GM19239 (cell line): ENCODE measurements at places on chromosomes 5 and 9.

GRCh38 chr5:81854485-81854884 is 103.6 kb upstream of the SSBP2 start:
- no peak for DNase-seq

GRCh38 chr9:131891598-131891997 is 151.7 kb upstream of the RAPGEF1 start:
- DNase-seq, result no peak

DNA sequence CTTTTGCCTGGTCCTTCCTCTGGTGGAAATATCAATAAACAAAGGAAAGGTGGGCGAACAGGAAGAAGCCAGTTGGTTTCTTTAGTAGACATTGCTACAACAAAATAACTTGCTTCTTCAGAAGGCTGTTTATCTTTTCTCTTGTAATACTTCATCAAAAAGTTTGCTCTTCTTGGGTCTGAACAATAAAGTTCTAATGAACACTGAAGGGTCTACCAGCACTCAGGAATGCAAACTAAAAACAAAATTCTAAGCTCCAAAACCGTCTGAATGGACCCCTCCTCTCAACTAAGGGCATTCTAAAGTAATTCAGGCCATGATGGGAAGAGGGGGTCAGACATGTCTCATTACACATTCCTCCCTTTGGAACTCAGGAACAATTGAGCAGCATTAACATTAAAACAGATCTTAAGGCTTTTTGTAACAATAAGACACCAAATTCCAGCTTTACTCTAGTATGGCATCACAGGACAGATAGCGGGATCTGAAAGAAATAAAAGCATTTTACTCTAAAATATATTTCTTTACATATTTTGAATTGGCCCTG is 2.3 kb downstream of the TBCA start:
- DNase-seq, result no peak

GRCh38 chr9:88747768-88748167 is 212.8 kb downstream of the NXNL2 start:
- no peak for DNase-seq

- no peak for DNase-seq
Observed at GRCh38 chr5:127549551-127549950, 32.1 kb downstream of the PRRC1 start.

DNA sequence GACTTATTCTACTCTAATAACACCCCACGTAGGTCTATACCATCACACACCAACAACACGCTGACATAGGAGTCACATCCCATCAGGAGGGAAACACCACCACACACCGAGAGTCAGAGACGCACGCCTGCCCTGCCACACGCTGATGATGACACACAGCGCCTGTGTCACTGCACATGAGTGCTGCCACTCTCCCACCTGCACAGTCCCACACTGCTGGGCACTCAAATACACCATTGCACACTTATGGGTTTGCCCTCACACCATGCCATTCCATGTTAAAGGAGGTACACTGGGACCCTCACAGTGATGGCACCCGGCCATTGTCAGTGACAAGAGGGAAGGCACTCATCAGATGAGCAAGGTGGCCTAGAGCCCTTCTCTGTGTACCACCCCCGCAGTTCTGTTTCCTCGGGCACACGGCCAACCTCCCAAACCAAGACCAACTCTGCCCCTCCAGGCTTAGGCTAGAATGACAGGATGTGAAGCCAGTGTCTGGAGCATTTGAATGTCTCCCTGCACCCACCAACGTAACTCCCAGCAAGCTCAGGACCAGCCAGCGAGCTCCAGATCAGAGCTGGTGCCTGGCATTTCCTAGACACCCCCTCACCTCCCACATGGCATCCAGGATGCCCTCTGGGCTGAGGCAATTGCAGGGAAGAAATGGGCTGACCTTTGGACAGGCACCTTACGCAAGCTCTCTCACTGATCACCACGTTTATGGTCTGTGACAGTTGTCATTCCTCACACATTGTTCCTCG is 3.6 kb upstream of the CPLX2 start:
- DNase-seq, result peak; percentile 13

GRCh38 chr9:89879276-89879675 is 274.5 kb downstream of the GADD45G start:
- DNase-seq, result no peak

GRCh38 chr9:123120131-123120530 is 86.7 kb downstream of the GPR21 start:
- DNase-seq, result no peak

GRCh38 chr5:154095904-154096303 is 57.1 kb downstream of the MFAP3 start:
- DNase-seq, result no peak

DNA sequence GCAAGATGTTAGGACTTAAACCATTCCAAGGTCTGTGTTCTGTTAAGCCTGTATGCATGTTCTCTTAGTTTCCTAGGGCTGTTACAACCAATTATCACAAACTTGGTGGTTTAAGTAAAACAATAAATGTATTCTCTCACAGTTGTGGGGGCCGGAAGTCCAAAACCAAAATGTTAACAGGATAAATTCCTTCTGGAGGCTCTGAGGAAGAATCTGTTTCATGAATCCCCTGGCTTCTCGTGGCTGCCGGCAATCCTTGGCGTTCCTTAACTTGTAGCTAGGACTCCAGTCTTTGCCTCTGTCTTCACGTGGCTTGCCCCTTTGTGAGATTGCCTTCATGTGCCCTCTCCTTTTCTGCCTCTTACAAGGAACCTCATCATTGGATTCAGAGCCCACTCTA is 30.4 kb downstream of the FEM1C start:
- DNase-seq, result no peak

- DNase-seq, result no peak
Observed at GRCh38 chr5:7615566-7616061, 219.7 kb downstream of the ADCY2 start.

DNA sequence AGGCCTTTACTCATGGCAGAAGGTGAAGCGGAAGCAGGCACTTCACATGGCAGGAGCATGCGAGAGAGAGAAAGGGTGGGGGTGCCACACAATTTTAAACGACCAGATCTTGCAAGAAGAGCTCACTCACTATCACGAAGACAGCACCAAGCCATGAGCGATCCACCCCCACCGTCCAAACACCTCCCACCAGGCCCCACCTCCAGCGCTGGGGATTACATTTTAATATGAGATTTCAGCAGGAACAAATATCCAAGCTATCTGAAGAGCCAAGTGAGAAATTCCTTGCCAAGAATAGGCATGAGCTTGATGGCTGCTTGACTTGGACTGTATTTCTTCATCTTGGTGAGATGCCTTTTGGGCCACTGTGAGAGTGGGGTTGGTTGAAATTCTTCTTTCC is 88.0 kb downstream of the PDZD2 start:
- no peak for DNase-seq

GRCh38 chr9:135879237-135879601 is 28.1 kb downstream of the CAMSAP1 start:
- no peak for DNase-seq

DNA sequence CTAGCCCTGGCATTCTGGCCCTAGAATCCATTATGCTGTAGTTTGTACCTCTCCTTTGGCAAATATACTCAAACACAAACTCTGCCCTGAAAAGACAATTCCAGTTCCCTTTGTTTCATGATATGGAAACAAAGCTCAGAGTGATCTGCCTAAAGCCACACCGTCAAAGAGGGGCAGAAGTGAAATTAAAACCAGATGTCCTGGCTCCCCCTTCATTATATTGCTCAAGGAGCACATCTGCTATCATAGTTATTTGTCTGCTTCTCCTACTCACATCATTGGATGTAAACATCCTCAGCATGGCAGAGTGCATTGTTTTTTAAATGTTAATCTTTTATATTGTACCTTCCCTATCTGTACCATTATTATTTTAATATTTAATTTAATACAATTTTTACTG is 266.7 kb upstream of the SMARCA2 start:
- no peak for DNase-seq

GRCh38 chr9:93357649-93358048 is 93.8 kb upstream of the FAM120A start:
- no peak for DNase-seq

DNA sequence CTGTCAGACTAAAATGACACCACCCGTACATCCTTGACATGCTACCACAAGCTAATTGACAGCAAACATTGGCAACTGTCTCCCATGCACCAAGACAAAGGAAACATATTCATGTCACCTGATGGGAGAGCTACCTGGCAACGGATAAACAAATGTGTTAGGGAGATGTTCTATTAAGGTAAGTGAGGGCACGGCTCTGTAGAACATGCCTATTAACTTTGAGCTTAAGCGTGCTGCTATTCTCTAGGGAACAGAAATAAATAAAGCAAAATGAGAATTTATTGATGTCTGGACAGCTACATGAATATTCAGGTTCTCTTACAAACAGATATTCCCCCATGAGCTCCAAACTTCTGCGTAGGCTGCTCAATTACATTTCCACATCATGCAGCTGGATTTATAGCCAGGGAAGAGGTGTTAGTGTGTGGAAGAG is 361.4 kb upstream of the RFX3 start:
- DNase-seq, result no peak

- no peak for DNase-seq
Observed at GRCh38 chr9:14418941-14419937, 105.3 kb upstream of the NFIB start.

DNA sequence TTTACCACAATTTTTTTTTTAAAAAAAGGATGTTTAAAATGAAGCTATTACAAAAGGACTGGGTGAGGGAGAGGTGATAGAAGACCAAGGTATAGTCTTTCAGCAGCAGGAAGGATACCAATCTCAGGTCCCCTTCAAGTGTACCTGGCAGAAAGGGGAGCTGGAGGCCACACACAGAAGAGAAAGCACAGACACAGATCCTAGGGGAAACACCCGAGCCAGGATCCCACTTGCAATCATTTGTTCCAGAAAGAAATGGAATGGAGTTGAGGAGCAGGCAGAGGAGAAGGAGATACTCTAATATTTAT is 5.6 kb downstream of the GNPDA1 start:
- no peak for DNase-seq

GRCh38 chr5:131854134-131854533 is 57.3 kb upstream of the FNIP1 start:
- no peak for DNase-seq
